ENCODE measurements at places on chromosomes 4 and X.

- DNase-seq = no peak
Observed at GRCh38 chrX:130176354-130176776, 4.6 kb downstream of the RAB33A start.

GRCh38 chr4:56958111-56958517 lies 19.3 kb downstream of the NOA1 start:
- DNase-seq = no peak

DNA sequence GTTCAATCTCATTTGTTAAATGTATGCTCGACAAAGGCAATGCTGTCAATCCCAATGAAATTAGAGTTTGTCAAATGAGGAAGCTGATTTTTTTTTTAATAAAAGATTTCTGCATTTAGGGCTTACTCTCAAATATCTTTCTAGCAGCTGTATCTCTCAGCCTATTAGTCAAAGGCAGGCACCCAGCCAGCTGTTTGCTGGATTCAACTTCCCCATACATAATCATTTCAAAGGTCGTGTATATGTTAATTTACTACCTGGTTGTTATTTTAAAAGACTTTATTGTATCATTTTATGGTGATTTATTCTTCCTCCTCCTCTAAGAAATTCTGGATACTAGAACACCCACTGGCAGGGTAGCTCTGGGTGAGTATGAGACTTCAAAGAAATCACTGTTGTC lies 27.1 kb downstream of the RAI2 start:
- DNase-seq = no peak

- no peak for DNase-seq
Observed at GRCh38 chr4:151725087-151725486, 35.7 kb downstream of the GATB start.

DNA sequence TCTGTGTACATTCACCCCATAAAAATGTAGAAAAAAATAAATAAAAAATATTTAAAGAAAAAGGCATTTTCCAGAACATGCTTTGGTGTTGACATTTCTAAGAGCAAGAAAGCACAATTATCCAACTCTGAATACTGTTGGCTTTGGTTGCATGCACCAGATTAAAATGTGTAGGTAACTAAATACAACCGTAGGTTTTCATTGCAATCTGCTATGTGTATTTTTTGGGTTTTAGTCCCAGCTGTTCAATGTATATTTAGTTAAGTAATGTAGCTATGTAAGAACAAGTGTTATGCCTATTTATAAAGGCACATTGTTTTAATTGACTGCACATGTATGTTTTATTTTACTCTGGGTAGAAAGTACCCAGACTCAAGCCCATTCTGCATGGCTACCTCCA lies 108.1 kb upstream of the PAQR3 start:
- no peak for DNase-seq

- no peak for DNase-seq
Observed at GRCh38 chr4:156656896-156657295, 314.7 kb downstream of the PDGFC start.

DNA sequence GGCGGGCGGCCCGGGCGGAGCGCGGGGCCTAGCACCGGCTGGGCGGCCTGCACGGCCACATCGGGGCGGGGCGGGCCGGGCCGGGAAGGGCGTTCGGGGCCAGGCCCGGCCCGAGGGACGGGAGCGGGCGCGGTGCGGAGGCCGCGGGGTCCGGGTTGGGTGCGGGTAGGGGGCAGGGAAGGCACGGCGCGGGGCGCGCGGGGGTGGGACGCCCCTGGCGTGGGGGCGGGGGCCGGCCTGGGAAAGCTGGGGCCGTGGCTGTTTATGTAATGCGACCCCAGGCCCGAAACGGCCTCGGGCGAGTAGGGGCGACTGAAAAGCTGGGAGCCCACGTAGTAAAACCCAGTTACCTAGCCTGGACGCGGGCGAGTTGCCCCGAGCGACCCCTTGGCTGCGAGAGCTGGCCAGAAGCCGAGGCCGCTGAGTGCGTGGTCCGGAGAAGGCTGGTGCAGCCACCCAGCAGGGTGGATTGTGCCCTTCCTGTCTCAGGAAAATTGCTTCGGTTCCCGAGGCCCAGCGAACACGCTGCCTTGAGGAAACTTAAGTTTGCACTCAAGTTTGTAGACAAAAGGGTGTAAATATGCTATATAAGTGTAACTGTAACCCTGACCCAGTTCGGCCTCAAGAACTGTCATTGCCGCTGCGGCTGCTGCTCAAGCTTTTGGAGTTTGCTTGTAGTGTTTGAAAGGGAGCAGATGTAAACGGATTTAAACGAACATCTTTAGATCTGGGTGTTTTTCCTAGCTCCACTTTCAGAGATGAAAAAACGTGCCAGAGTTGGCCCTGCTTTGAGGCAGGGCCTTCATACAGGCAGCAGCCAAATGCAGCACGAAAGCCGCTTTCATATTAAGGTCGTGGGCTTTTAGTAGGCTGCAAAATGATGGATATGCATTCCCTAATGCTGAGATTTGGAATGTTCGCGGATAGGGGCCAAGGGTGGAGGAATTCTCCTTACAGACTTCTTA lies 674 bp downstream of the SEC24B start:
- peak; percentile 67 for DNase-seq

- DNase-seq = no peak
Observed at GRCh38 chr4:96763546-96763945, 923.7 kb downstream of the PDHA2 start.

DNA sequence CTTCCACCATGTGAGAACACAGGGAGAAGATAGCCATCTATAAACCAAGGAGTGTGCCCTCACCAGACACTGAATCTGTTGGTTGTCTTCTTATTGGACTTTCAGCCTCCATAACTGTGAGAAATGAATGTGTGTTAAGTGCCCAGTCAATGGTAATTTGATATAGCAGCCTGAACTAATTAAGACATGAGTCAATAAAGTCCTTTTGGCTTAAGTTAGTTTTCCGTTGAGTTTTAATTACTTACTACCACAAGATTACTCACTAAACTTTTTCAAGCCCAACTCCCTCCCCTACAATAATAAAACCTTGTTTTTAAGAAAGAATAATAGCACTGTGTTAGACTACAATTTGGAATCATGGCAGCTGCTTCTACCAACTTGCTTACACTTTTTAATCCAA lies 324.2 kb downstream of the PCDH19 start:
- DNase-seq = no peak
